Stimulated activated CD8-positive, alpha-beta memory T cell treated with anti-CD3 and anti-CD28 coated beads, Interleukin-2, amount 100 ng/mL, for 1 hour (primary cell): ENCODE measurements at places on chromosomes 3 and 15.

DNA sequence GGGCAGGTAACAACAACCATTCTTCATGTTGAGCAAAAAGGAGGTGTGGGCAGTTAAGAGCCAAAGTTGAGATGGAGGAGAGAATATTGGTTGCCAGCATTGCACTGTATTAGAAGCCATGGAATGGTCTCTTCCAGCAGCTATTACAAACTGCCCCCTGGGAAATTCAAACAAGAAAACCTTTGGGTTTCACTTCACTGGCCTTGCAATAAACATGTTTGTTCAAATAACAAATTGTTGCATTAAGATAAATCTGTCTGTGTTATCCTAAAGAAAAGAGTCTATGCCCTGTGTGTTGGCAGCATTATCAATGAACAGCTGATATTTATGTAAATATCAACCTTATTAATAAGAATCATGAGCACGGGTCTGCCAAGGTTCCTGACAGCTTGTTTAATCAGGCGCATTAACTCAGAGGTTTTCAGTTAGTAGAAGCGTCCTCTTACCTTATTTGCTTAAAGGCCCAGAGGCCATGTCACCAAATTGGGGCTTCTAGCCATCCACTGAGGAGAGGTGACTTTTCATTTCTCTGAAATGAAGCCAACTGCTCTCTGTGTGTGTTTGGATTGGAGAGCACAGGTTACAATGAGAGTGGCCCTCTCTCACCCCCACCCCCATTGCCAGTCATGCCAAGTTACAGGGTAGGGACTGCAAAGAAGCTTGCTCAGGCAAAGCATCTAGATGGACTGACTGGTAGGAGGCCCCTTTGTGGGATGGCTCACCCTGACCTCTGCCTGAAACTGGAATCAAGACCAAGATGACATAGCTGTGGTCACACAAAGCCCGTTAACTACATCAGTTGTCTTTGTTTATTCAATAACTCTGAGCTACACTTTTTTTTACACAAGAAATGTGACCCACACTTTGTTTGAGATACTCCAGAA is 10.5 kb downstream of the FILIP1L start:
- DNase-seq, result no peak

- no peak for DNase-seq
Measured at GRCh38 chr15:93500155-93500554, 411.1 kb upstream of the RGMA start.

- no peak for DNase-seq
Measured at GRCh38 chr3:97911459-97911858, 60.8 kb downstream of the RIOX2 start.

GRCh38 chr3:193470710-193471109 is 84.0 kb downstream of the ATP13A4 start:
- no peak for DNase-seq

DNA sequence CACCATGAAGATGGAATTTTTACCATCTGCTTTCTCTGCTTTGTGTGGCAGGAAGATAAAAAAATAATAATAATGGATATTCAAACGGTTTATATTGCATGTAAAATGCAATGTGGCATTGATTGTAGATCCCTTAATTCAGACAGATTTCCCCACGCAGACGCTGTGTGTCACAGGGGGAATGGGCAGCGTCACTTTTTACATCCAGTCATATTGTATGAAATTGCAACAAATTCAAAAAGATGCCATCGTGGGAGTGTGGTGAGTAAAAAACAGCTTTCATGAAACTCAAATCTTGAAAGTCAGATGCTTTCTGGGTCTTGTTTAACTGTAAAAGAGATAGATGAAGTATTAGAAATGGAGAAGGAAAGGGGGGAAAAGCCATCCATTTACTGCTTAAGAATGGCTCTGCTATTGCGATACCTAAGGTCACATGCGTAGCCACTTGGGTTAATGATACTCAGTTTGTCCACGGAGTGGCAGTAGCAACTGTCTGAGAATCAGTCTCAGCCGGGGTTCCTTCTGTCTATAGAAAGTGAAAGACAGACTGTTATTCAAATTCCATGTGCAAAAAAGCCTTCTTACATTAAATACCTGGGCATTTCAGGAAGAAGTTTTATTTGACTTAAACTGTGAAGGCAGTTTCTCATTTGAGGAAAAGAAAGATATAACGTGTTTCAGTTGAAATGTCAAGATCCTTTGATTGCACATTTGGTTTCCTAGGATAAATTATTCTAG is 28.5 kb downstream of the BTD start:
- DNase-seq, result peak; percentile 39

GRCh38 chr15:31298707-31299172 is 27.9 kb upstream of the KLF13 start:
- no peak for DNase-seq

DNA sequence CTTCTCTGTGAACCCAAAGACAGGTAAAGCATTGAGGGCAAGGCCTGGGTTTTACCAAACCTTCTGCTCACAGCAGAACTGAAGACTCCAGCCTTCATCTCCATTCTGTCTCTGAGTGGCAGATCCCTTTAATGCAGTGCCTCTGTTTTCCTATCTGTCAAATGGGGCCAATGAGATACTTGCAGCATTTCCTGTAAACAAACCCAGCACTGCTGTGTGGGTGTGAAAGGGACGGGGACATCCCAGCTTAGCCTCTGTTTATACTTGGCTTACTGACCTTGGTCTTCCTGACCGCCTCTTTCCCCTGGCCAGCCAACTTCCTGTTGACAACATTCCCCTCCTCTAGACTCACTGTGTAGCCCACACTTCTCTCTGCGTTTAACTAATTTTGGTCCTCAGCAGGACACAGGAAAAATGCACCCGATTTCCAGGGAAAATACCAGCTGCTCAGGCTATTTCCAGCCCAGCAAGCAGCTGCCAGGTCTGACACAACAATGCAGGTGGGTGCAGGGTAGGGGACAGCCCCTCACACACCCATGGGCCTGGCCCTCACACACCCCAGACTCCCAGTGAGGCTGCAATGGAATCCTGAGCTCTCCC is 105.9 kb upstream of the HERC1 start:
- no peak for DNase-seq

DNA sequence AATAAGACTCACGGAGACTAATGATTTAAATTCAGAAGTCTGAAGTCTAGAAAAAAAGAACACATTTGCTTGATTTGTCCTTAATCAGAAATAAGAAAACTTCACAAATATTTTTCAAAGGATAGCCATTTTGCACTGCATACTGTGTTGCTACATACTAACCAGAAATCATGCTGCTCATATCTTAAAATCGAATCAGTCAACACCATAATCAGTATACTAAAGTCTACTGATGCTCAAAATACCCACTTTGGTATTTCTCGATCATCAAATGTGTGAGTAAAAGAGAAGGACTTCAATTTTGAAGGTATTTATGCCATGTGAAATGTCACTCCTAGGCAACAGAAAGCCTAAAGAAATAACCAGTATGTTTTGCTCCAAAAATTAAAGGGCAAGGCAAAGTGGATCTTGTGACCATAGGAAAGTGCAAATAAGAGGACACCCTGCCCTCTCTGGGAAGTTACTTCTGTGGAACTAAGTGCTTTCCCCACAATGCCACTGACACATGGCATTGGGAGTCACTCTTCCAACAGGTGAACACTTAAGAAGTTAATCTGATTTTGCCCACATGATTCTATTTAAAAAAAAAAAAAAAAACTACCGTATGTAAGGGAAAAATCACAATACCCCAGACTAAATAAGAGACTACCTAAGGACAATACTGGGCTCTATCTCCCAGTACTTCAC is 2.7 kb downstream of the LRIG1 start:
- DNase-seq, result no peak

GRCh38 chr15:88681610-88682221 is 42.9 kb downstream of the ISG20 start:
- no peak for DNase-seq

- DNase-seq, result no peak
Measured at GRCh38 chr3:187519428-187519890, 150.7 kb downstream of the SST start.

DNA sequence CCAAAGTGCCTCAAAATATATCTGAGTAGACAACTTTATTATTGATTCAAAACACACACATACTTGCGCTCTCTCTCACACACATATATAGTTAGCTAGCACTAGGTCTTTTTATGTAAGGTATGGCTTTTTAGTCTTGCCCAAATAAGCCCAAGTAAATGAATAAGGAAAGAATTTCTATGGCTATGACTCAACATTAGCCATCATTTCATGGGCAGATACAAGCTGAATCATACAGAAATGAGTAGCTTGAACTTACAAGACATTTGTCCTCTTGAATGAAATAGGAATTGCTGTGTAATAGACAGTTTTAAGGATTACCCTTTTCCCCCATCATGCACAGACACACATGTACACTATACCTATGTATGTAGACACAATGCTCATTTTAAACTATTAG is 4.9 kb downstream of the CADPS start:
- DNase-seq, result no peak

DNA sequence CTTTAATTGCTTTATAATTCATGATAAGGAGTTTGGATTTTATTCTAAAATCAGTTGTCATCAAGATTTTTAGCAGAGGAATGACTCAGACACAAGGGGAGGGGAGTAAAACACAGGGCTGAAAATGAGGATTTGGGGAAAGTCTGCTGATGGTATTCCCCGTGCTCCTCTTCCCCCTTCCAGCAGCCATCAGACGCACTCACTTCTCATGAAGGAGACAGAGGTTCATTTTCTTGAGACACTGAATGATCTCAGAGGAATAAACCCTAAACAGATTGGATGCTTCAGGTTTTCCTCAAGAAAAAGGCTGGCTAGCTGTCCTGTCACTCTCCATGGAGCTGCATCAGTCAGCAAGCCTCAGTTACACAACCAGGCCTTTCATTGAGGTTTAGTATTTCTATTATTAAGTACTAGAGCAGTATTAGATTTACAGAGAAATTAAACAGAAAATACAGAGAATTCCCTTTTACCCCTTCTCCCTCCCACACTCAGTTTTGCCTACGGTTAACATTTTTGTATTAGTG is 166.4 kb downstream of the C3orf70 start:
- DNase-seq, result no peak

GRCh38 chr3:48425281-48425812 is 4.5 kb downstream of the PLXNB1 start:
- DNase-seq, result no peak

DNA sequence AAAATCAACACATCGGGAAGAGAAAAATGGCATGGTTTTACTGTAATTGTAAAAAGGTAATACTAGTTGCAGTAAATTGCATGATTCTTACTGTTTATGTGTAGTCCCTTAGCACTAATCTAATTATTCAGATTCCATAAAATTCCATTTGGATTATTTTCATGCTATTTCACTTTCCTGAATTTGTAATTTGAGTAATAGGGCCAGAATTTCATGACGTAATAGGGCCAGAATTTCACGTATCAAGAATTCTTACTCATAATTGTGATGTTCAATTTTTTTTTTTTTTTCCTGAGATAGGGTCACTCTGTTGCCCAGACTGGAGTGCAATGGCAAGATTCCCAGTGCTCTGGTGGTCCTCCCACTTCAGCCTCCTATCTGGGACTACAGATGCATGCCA is 2.9 kb upstream of the U2SURP start:
- no peak for DNase-seq

- no peak for DNase-seq
Measured at GRCh38 chr3:37942646-37943045, 47.9 kb upstream of the VILL start.

DNA sequence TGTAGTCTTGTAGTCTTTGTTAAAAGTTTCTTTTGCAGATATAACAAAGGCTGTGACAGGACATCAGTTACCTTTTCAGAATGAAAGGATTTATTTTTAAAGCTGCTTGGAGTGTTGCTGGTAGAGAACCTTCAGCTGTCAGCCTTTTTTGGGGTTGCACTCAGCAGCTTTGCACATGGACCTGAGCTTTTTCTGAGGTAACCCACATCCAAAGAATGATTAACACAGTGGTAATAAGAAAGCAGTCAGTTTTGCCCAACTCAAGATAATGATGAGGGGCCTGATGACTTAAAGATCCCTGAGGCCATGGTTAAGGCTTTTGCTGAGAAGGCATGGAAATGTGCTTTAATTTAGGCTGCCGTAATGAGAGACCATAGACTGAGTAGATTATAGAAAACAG is 1042.7 kb downstream of the PLOD2 start:
- no peak for DNase-seq

- DNase-seq, result no peak
Measured at GRCh38 chr15:44102675-44103254, 92.3 kb downstream of the FRMD5 start.

- no peak for DNase-seq
Measured at GRCh38 chr15:84600331-84600686, 500 bp upstream of the ZSCAN2 start.

- no peak for DNase-seq
Measured at GRCh38 chr3:132661101-132661500, 972 bp downstream of the UBA5 start.

GRCh38 chr3:54305409-54306099 is 183.2 kb downstream of the CACNA2D3 start:
- no peak for DNase-seq

- no peak for DNase-seq
Measured at GRCh38 chr15:98548139-98548971, 100.0 kb upstream of the IGF1R start.

DNA sequence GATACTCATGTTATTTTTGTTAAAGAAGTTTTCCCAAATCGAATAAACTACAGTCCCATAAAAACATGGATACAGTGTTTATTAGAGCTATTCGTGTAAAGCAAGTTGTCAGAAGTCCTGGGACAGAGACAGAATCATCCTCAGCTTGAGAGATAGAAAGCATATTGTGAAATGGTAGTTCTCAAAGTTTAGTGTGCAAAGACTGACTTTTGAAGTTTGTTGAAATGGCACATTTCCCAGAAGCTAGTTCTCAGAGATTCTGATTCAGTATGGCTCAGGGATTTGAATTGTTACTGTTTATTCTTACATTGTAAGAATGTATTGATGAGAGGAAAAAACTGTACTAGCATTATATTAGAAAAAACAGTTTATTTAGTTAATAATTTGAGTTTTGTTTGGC is 22.1 kb downstream of the GABRR3 start:
- DNase-seq, result no peak

DNA sequence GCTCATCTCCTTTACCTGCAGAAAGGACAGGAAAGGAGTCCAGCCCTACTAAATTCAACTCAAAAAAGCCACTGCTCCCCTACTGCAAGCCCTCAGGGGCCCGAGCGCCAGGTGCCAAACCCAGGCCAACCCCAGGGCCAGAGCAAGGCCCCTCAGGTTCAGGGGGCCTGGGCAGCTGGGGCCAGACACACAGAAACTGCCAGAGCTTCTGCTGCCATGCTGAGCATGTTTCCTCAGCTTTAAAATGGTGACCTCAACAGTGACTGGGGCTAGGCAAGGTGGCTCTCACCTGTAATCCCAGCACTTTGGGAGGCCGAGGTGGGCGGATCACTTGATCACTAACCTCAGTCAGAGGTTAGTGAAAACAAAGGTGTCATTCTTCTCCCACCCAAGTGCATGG is 38.8 kb downstream of the KLHL25 start:
- DNase-seq, result no peak
